ENCODE measurements at places on chromosomes 4 and X.
A peak's percentile ranks its signal among the peaks of the same experiment; 100 is the strongest.

- peak; percentile 20 for DNase-seq
These were observed 2.1 kb upstream of the CYSLTR1 start for GRCh38 chrX:78329486-78329885.

GRCh38 chr4:79823148-79823763 is 249.8 kb downstream of the ANTXR2 start:
- no peak for DNase-seq

DNA sequence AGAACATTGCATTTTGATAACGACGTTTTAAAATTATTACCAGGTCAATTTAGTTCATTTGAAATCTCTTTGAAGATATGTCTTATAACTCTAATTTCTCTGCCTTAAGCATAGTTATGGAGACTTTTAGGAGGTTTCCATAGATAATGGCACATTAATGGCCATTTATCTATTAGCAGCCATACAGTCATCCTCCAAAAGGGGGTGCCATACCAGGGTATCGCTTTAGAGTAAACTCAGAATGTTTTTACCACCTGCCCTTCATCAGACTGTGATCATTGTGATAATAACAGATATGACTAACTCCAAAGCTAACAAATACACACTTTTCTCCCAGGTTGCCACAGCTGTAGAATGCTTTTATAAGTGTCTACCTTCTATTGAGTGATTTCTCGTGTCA is 461.5 kb downstream of the FSTL5 start:
- no peak for DNase-seq

DNA sequence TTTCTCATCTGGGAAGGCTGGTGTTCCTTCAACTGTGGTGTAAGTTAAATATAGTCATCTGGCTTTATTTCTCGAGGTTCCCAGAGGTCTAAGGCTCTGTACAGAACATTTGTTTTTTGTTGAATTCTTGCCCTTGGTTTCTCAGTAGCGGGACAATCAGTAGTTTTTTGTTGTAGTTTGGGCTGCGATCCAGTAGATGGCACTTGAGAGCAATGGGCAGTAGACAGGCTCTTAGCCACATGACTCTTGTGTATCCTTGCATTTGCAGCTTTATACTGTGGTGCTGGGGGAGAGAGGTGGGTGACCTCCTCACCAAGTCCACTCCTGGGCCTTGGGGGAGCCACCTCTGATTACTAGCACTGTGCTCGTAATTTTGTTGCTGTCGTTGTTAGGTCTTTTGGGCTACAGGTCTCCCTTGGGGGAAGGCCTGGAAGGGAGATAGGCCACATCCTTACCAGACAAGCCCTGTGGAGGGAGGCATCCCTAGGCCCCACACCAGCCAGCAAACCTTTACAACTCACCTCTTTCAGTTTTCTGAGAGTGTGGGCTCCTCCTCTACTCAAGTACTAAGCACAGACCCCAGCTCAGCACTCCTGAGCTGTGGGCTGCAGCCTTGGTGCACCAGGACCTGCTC is 8.1 kb downstream of the ETDB start:
- peak; percentile 19 for DNase-seq

DNA sequence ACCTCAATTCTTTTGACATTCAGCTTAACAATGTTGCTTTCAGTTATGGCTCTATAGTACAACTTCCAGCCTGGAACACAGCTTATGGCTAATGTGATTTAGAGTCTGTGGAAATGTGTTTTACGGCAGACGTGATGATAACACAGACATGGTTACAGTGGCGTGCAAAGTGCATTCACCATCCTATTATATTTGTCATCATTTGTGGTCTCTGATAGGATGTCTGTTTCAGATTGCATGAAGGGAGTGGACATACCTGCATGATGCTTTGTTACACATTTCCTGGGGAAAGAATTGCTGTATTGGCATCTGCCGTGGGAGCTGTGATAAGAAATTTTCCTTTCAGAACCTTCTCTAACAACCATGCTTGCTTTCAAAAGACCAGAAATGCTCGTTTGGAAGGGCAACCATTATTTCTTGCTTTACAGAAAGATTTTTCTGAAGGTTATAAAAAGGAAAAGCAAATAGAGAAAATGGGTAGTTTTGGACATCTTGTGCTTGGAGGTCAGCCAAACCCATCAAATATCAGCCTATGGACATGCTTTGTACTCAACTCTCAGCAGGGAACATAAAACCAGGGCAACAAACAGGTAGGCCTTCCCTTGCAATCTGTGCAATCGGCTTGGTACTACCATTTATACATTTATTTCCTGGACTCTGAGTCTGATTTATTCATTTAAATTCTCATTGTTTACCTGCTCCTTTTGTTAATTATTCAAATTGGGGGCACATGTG is 273.9 kb downstream of the TLL1 start:
- no peak for DNase-seq

GRCh38 chr4:121784975-121785374 is 16.1 kb upstream of the EXOSC9 start:
- DNase-seq, result no peak

GRCh38 chr4:3031357-3032082 is 42.8 kb downstream of the HTT-AS start:
- no peak for DNase-seq

GRCh38 chr4:14196131-14196530 is 568.6 kb upstream of the BOD1L1 start:
- peak; percentile 3 for DNase-seq

- no peak for DNase-seq
These were observed 35.2 kb upstream of the SMS start for GRCh38 chrX:21905313-21905712.

DNA sequence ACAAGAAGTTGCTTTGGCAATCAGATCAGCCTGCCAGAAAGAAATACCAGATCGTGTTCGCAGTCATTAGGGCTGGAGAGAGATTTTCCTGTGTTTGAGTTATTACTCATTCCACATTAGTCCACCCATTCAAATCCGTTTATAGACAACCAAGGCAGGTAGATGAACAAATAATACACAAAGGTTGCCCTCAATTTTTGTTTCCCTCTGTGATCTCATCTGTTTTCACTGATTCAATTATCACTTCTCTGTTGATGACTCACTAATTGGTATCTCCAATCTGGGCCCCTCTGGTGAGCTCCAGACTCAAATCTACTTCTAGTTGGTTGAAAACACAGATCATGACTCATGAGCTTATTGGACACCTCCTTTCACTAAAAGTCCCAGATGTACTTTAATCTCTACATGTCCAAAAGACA is 54.5 kb downstream of the CHM start:
- no peak for DNase-seq

GRCh38 chr4:180615746-180616145 is 1627.5 kb upstream of the TENM3 start:
- no peak for DNase-seq

DNA sequence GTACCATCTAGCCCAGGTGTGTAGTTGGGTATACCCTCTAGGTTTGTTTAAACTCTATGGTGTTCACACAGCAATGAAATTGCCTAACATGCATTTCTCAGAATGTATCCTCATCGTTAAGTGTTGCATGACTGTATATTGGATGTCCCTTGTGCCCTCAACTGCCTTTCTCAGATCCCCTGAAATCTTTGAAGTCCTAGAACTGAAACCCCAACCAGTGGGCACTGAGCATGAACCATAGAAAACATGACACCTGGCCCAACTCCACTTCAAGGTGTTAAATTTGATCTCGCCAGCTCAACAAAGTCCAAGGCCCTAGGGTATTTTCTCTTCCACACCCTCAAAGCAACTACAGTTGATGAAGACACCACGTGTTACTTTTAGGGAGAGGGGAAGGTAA is 35.6 kb downstream of the GPR143 start:
- no peak for DNase-seq

GRCh38 chrX:117839544-117839943 is 277.1 kb downstream of the KLHL13 start:
- no peak for DNase-seq

DNA sequence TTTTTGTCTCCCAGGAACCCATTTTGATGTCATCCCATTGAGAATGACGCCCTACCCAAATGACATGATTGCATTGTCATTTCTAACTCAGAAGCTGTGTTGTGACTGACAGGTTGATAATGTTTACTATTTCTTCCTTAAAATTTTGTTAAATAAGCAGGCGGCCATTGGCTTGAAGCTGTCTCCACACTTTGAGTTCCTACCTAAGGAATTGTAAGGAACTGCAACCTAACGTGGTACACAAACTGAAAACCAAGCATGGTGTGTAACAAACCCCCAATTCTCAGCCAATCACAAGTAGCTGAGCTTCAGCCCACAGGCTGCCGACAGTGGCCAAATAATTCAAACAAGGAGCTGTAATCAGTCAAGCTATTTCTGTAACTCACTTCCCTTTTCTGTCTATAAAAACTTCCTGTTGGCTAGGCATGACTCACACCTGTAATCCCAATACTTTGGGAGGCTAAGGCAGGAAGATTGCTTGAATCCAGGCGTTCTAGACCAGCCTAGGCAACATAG is 2.9 kb upstream of the MND1 start:
- no peak for DNase-seq

GRCh38 chr4:138192113-138192512 is 50.0 kb downstream of the SLC7A11 start:
- DNase-seq, result no peak

- no peak for DNase-seq
These were observed 114.0 kb downstream of the STOX2 start for GRCh38 chr4:184019076-184019475.

GRCh38 chrX:24232796-24233195 is 81.1 kb downstream of the SUPT20HL2 start:
- DNase-seq, result no peak

GRCh38 chr4:6268650-6269615 is 717 bp upstream of the WFS1 start:
- DNase-seq, result no peak

GRCh38 chrX:25015486-25016360 is at the start of gene ARX:
Gene ARX (minus strand): TSS chrX:25015965. CDS start chrX:25015737, 228 bp downstream.
- DNase-seq, result peak; percentile 40

DNA sequence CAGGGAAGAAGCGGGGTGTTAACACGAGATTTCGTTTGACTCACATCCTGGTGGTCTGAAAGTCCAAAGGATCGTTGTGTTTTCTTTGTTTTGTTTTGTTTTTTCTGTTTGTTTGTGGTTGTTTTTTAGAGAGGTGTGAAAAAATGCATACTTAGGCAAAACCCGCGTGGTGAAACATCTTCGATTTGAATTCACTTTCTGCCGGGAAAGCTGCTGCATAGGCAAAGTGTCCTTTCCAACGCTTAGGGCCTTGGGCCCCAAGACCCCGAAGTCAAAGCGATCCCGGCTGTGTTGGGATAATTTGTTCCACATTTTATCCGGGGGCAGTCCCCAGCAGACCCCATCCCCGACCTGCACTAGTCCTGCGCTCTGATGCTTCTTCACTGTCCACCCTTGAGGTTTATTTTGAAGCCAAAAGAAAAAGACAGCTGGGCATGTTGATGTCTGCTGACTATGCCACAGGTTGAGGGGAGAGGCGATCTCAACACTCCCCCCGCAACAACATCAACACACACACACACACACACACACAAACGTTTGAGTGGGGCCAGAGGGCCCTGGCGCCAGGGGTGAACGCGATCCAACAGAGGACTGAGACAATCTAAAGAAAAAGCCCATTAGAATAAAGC is 2.0 kb downstream of the MSX1 start:
- no peak for DNase-seq

- DNase-seq, result peak; percentile 29
These were observed at the start of gene TCEAL1 for GRCh38 chrX:103628386-103629317. Gene TCEAL1 (plus strand): TSS chrX:103628975. CDS start chrX:103629917, 942 bp downstream.

- DNase-seq, result no peak
These were observed 116.3 kb upstream of the TEX13C start for GRCh38 chrX:125203365-125203736.

- DNase-seq, result no peak
These were observed 70.3 kb upstream of the ARMCX2 start for GRCh38 chrX:101729986-101730385.

DNA sequence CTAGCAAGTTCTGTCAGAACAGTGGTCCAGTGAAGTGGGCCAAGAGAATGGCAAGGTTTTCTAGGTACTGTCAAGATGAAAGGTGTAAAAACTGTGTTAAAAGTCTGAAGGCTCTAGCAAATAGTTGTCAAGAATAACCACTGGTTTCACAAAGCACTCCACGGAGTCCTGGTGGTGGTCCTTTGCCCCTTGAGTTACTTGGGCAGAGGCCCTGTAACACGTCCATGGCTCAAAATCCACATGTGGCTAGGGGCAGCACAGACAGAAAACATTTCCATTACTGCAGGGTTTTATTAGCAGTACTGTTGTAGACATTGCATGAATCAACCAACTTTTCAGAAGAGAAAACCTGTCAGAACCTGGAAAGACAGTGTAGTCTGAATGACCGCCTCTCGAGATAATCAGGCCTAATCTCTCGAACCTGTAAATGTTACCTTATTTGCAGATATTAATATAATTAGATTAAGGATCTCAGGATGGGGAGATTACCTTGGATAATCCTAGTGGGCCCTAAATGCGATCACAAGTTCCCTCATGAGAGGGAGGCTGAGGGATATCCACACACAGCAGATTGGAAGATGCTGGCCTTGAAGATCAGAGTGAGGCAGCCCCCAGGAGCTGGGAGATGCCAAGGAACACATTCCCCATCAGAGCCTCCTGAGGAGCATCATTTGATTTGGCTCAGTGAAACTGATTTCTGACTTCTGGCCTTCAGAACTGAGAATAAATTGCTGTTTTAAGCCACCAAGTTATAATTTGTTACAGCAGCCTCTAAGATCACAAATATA is 34.7 kb downstream of the ERVMER34-1 start:
- DNase-seq, result no peak

DNA sequence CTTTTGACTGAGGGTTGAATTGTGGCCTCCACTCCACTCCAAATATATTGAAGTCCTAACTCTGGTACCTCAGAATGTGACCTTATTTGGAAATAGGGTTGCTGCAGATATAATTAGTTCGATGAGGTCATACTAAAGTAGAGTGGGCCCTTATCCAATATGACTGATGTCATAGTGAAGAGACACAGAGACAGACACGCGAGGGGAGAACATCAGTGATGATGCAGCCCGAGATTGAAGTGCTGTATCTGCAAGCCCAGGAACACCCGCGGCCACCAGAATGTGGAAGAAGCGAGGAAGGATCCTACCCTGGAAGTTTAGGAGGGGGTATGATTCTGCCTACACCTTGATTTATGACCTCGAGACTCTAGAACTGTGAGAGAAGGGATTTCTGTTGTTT is 279.0 kb downstream of the ANKRD50 start:
- no peak for DNase-seq

- no peak for DNase-seq
These were observed 263.6 kb downstream of the HS3ST1 start for GRCh38 chr4:11165052-11165451.
